ENCODE measurements at places on chromosomes 2 and 18. TPM values are rescaled to one million over a fixed set of nuclear protein-coding genes. Genes with fewer than 3 reads are reported as not detected.

Gene CPO
- not detected for total RNA-seq

Gene CD8A
- not detected for total RNA-seq

- no peak overlapping the region for H3K4me3 ChIP-seq
- no peak for DNase-seq
- peaks cover 12% of the 10 kb centered on the region for H3K4me1 ChIP-seq
- H3K36me3 ChIP-seq, result no peaks in the 10 kb centered on the region
These were observed 89.2 kb upstream of the GLS start for GRCh38 chr2:190791347-190791975.

GRCh38 chr2:181304011-181304844 lies 153.0 kb upstream of the ITGA4 start:
- H3K4me3 ChIP-seq, result no peak overlapping the region
- no peak overlapping the region for H3K27ac ChIP-seq
- no peak for DNase-seq
- no peaks in the 10 kb centered on the region for H3K27me3 ChIP-seq

- H3K4me1 ChIP-seq, result no peaks in the 10 kb centered on the region
- no peaks in the 10 kb centered on the region for H3K36me3 ChIP-seq
- H3K4me3 ChIP-seq, result no peak overlapping the region
- H3K27me3 ChIP-seq, result no peaks in the 10 kb centered on the region
These were observed 54.8 kb upstream of the HDAC4 start for GRCh38 chr2:239455436-239456203.

GRCh38 chr18:46693996-46694395 lies 37.0 kb upstream of the LOXHD1 start:
- H3K4me3 ChIP-seq, result no peak overlapping the region
- no peaks in the 10 kb centered on the region for H3K4me1 ChIP-seq
- no peak for DNase-seq
- H3K27ac ChIP-seq, result no peak overlapping the region
- no peaks in the 10 kb centered on the region for H3K27me3 ChIP-seq
